ENCODE measurements at places on chromosomes 3 and 15.

- DNase-seq: no peak
These were observed 10.3 kb upstream of the PHLDB2 start for GRCh38 chr3:111848778-111849177.

DNA sequence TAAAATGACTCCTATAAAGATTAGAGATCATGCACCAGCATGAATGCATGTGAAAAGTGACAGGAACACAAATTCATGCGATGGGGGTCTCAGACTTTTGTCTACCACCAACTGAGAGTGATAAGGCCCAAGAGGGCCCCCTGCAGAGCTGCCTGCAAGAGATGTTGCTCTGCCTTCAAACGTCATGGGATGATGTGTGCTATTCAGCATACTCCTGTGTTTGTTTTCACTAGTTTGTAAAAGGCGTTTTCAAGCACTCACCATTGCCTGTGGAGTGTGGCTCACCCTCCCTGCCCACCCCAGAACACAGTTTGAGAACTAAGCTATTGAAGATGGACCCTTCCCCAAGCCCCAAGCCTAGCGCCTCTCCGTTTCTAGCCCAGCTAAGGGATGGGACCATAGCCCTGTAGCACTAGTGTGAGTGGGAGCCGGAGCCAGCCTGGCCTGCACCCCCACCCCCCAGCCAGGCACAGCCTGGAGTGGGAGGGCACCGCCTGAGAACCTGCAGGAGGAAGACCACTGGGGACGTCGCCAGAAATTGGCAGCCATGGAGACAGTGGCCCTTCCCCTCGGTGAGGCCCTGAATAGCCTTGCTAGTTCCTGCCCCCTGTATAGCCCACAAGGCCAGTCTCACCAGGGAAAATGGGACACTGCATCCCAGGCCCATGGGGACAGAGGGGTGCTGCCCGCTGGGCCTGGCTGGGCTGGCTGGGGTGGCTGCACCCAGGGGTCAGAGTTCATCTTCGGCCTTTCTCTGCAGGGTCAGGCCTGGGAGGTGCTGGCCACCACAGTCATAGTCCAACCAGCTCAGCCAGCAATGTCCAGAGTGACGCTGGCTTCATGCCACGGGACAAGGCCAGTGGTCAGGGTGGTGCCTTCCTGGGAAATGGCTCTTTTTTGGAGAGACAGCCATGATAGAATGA lies 22.6 kb upstream of the KLF13 start:
- no peak for DNase-seq

GRCh38 chr3:18937574-18937973 lies 210.7 kb upstream of the KCNH8 start:
- DNase-seq: no peak

- DNase-seq: no peak
These were observed 102.8 kb downstream of the ARRDC4 start for GRCh38 chr15:98063315-98063714.

GRCh38 chr15:39502082-39502447 lies 78.8 kb upstream of the THBS1 start:
- DNase-seq: no peak

DNA sequence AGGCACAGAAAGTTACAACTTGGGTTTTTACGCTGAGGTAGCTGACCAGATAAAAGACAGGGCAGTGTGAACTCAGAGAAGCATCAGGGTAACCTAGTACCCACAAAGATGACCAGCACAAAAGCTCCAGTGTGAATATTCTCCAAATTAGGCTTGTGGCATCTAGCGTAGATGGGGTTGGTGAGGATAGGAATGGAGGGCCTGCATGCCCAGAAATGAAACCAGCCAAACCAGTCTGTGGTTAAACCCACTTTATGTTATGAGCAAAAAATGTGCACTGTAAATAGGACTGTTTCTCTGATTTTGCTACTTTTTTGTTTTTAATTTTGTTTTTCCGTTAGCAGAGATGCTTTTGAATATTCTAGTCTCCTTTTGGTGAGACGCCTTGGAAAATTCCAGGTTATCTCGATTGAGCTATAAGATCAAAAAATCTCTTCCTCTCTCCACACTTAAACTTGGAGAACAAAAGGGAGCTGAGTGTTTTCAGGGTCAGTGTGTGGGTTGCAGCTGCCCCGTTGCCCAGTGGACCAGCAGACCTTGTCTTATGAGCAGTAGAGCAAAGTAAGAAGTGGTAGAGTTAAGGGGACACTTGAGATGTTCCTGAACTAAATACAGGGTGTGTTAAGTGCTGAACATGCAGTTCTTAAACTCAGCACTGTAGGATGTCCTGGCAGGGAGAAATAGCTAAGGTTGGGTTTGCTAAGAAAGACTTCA lies 132.9 kb downstream of the C3orf38 start:
- DNase-seq: no peak

DNA sequence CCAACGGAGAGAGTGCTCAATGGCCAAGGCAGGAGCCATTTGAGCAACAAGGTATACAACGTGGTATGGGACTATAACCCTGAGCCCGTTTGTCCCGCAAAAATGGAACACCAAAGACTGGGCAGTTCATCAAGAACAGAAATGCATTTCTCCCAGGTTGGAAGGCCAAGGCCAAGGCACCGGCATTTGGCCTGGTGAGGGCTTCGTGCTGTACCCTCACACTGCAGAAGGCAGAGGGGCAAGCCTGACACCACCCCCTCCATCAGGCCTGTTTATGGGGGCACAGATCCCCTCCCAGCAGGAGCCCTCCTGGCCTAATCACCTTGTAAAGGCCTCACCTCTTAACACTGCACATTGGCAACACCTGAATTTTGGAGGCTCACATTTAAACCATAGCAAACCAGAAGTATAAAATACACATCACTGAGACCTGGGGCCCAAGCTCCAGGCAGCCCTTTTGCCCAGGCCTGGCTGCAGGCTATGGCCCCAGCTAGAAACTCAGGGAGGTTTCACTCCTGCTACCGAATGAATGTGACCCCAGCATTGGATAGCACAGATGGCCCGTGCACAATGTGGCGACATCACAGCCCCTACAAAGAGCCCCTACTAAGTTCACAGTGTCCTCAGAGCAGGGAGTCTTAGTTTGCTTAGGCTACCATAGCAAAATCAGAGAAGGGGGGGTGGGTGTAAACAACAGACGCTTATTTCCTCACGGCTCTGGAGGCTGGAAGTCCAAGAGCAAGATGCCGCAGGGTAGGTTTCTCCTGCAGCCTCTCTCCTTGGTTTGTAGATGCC lies 47.1 kb downstream of the KLF15 start:
- DNase-seq: no peak

DNA sequence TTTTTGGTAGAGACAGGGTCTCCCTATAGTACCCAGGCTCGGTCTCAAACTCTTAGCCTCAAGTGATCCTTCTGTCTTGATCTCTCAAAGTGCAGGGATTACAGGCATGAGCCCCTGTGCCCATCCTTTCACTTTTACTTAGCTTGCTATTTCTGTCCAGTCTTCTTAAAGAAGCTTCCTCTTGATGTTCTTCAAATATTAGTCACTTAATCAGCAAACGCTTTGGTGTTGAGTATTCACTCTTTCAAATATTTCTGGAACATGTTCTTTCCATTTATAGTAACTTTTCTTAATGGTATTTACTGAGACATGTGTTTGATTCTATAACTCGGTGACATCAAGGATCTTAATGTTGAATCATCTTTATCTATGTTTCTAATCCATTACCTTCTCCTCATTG lies 122.1 kb downstream of the CNTN6 start:
- DNase-seq: no peak

- DNase-seq: no peak
These were observed 55.9 kb downstream of the BHLHE40 start for GRCh38 chr3:5035113-5035512.

- DNase-seq: no peak
These were observed 1371.6 kb upstream of the EPHA6 start for GRCh38 chr3:95442766-95443165.

Measured in C1 segment of cervical spinal cord (tissue), 14 donors.